ENCODE measurements at places on chromosomes 6 and 20.

DNA sequence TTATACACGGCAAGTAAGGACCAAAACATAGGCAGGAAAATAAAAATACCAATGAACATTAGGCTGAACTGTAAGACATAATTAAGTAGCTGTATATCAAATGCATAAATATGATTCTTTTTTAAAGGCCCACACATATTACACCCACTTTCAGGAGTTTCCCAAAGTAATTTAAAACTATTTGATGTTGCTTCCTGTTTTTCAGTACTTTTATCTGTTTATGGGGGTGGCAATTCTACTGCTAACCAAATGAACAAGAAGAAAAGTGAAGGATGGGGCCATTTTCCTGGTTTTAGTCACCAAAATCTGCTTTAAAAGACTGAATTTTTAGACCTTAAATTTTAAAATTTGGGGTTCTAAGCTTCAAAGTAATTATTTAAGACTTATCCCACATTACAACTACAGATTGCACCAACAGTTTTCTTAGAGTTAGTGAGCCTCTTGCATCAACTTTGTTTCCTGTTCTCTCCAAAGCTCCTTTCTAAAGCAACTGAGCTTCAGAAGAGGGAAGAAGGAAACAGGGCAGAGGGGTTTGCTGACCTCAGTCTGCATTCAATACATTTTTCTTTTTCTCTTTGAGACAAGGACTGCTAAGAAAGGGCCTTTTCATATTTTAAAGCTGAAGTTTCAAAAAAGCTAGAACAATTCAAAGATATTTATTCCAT is 191.0 kb downstream of the BACH2 start:
- no peak for DNase-seq

- no peak for DNase-seq
Observed at GRCh38 chr6:110547266-110547964, 71.0 kb upstream of the SLC22A16 start.

GRCh38 chr20:39699166-39699725 is 737.1 kb downstream of the DHX35 start:
- no peak for DNase-seq

DNA sequence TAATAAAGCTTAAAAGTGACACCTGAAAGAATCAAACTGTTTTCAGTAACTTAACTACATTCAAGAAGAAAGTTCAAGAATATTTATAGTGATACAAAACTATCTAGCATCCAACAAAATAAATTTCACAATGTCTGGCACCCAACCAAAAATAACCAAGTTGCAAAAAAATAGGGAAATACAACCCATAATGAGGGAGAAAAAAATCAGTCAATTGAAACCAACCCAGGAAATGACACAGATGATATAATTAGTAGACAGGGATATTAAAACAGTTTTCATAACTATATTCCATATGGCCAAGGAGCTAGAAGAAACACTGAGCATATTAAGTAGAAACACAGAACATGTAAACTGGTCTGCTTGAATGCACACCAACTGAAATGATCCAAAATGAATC is 120.2 kb upstream of the BEND3 start:
- DNase-seq: no peak

DNA sequence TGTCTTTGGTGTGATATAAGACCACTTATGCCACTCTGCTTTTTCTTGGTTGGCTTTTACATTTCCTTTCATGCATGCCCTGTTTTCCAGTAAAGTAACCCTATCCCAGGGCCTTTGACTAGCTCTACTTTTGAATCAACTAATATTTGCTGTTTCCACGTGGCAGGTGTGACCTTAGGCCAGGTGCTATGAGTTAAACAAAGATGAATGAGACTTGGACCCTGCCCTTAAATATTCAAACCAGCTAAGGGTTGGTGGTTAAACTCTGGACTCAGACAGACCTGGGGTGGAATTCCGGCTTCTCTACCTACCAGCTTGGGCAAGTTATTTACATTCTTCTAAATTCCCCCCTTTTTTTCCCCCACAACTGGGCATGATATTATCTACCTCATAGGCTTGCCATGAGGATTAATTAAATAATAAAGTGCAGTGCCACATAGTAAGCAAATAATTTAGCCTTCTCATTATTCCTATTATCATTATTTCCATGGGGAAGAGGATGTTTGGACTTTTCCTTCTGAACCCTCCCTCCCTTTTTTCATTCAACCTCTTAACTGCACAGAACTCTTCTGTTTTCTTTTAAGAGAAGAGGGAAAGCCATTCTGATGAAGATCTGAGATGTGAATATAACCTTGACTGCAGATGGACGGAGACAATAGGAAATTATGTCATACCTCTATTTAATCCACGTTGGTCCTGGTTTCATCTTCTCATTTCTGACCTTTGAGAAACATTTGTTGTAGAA is 143.6 kb upstream of the TNFAIP3 start:
- DNase-seq: no peak

DNA sequence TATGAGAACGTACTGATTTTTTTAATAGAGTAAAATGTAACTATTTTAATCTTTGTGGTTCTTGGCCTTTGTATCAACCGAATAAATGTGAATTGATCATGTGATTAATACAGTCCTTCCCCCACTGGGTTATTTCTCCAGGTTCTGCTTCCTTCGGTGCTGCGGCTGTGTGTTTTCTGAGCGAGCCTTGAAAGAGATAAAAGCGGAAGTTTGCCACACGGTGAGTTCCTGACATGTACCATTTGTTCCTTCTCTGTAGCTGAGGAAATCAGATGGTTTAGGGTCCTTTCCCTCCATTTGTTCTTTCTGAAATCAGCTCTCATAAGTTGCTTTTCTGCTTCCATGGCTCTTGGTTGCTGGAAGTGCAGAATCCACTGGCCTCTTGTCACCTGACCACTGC is 15.5 kb downstream of the RTF2 start:
- no peak for DNase-seq

- no peak for DNase-seq
Observed at GRCh38 chr20:1702328-1702727, 44.7 kb upstream of the SIRPG start.

GRCh38 chr20:58722877-58723627 is 30.5 kb downstream of the NPEPL1 start:
- DNase-seq: no peak

DNA sequence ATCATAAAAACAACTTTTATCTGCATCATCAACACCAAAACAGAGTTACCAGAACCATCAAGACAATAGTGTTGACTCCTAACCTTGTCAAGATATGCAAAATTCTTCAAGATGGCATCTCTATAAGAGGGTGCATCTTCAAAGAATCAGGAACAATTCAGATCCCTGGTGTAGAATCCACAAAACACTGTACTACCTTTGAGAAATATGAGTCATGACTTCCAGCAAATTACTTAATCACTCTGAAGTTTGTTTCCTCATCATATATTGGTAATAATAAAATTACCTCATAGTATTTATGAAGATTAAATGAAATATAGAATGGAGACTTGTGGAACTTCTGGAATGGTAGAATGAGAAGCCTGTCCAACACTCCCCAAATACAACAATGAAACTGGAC is 221.3 kb upstream of the SUPT3H start:
- DNase-seq: no peak

GRCh38 chr6:120378582-120379220 is 955.6 kb downstream of the TBC1D32 start:
- no peak for DNase-seq

DNA sequence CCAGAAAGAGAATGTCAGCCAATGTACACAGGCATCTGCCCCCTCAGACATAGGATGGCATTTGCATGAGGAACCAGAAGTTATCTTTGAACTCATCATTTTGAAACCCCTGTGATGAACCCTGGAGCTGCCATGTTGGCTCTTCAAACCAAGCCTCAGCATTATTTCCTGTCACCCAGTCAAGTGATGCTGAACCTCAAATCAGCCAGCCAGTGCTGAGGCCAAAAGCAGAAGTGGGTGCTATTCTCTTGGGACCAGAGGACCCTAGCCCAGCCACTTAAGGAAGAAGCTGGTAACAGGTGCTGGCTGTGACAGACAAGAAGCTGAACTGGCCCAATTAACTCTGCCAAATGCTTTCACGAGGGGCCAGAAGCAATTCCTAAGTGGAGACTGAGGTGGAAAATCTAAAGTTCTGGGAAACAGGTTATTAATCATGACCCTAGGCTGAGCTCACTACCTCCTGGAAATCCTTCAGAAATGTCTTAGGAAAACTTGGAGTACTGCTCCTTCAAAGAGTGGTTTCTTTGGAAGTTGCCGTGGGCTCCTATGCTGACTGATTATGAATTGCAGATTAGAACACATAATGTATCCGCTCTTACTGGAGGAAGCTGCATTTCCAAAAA is 4.0 kb downstream of the PKIG start:
- no peak for DNase-seq

DNA sequence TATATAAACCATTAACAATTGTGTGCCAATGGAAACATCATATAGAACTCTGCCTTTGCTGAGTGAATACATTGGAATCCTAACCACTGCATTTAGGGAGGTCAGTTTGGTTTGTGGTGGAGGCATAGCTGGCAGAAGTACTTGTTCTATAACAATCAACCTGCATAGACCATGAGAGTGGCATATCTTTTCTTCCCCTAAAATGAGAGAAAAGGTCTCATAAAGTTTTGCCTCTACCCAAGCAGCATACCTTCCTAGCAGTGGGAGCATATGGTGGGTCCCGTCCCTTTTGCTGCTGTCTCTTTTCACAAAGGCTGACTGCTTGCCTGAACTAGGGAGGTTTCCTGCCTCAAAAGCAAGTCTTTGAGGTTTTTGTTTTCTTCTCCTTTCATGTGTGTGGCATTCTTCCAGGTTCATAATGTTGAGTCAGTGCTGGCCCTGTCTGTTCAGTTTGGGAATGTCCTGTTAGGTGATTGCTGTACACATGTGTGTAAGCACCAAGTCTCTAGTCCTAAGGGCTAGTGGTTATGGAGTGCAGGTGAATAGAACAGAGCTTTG is 61.2 kb upstream of the SUPT3H start:
- DNase-seq: no peak

- no peak for DNase-seq
Observed at GRCh38 chr6:21075986-21076385, 517.6 kb upstream of the SOX4 start.

DNA sequence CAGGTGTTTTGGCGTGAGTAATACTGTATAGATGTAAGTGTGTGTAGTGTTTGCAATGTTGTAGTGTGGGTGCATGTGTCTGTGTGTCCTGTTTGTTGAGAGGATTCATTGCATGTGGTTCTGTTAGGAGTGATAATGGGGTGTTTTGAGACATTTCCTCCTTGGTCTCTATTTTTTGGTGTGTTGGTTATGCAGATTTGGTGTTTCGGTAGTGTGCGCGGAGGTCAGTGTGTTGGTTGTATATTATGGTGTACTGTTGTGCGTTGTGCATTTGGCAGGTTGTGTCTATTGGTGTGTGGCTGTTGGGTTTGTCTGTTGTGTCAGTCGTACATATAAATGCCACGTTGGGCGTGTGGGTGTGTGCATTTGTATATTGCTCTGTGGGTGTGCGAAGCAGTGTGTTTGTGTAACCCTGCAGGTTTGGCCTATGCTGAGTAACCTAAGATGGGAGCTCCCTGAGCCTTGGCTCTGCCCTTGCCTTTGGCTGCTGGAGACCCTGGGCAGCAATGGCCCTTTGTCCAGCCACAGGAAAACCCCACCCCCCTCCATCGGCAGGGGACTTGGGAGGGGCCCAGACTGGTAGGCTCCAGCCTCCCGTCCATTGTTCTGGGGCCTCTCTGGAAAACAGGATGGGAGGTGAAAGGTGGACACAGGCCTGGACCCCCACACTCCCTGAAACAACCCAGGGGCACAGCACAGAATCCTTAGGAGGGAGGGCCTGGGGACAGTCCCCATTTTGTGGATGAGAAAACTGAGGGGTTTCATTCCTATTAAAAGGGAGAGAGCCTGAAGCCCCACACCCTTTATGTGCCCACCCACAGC is 10.3 kb upstream of the ID1 start:
- DNase-seq: no peak

GRCh38 chr6:112997421-112998085 is 650.4 kb downstream of the RFPL4B start:
- DNase-seq: no peak

- DNase-seq: no peak
Observed at GRCh38 chr20:3494218-3494617, 23.4 kb downstream of the ATRN start.

DNA sequence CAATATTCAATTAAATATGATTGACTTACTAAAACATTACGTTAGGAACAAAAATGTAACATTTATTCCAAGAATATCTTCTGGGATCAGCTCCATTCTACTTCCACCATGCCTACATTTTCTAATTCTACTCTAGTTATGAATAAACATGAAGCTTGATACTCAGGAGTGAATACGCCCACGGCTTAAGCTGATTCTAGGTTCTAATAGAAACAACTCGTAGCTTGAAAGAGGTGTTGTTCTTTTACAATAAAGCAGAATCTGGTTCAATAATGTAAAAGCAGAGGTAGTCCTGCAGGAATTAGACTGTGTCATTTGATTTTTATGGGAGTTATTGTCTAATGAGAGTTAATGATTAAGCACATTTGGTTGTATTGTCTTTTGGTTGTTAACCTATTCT is 107.3 kb upstream of the OLIG3 start:
- no peak for DNase-seq

- DNase-seq: no peak
Observed at GRCh38 chr20:1754306-1754705, 96.7 kb upstream of the SIRPG start.

- no peak for DNase-seq
Observed at GRCh38 chr6:21593927-21594415, 420 bp downstream of the SOX4 start.

DNA sequence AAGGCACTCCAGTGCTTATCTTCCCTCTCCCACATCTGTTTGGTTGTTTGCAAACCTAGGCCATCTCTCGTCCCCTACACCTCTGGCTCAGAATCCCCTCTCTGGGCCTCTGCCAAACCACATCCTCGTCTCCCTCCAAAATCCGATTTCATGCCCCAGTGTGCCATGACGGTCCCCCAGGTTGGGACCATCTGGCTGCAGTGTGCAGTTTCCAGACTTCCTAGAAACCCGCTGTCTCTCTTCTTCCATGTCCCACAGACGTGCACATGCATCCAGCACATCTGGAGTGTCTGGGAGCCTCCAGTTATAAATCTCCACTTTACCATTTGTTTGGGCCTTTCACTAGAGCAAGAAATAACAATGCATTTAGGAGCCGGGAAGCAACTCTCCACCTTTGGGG is 316.2 kb downstream of the KIF16B start:
- no peak for DNase-seq
